Stomach (tissue), 19 donors: ENCODE measurements at places on chromosomes 12 and 14. TPM values are rescaled to one million over a fixed set of nuclear protein-coding genes. Genes with fewer than 3 reads are reported as not detected.

DNA sequence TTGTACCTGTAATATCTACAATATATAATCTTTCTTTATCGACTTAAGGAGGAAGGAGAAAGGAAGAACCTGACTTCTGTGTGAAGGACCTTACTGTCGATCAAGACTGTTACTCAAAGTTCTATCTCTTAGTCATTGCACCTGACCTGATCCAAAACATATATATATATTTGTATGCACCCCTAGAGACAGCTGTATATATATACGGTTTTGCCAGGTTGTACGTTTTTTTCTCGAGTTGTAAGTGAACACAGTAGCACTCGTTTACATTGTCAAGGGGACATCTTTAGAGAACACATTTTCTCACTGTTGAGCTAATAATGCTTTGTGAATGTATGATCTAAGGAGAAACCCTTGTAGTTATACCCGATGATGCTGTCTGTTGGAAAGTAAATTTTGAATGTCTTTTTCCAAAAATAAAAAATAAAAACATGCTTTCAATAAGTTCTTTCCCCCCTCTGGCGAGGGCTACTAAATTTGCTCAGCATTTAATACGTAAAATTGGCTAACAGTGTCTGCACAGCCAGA, 536 bp upstream of the SLC35E3 start:
- peak overlapping the region; percentile 78 for H3K27ac ChIP-seq
- H3K4me1 ChIP-seq, result no peaks in the 10 kb centered on the region
- H3K27me3 ChIP-seq, result no peaks in the 10 kb centered on the region
- no peak for DNase-seq

EXOC3L4 gene
- total RNA-seq, result 55.4 TPM

- H3K27ac ChIP-seq, result no peak overlapping the region
- H3K36me3 ChIP-seq, result peaks cover 97% of the 10 kb centered on the region
- no peak overlapping the region for H3K4me3 ChIP-seq
- no peaks in the 10 kb centered on the region for H3K4me1 ChIP-seq
- H3K27me3 ChIP-seq, result no peaks in the 10 kb centered on the region
Measured at GRCh38 chr12:112450725-112451124, 32.0 kb downstream of the PTPN11 start.

DNA sequence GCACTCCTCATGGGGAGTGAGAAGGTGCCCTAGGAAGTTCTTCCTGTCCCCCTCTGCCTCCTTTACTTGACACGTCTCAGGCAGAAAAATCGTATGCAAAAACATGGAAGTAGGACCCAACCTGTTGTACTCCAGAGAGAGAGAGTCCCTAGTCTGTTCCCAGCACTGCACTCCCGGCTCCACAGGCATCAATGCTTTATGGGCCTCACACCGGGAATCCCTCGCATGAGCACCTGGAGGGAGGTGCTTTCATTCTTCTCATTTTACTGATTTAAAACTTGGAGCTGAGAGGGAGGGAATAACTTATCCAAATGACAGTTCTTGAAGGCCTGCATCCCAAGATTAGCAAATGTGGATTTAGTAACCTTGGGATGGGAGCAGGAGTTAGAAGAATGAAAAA, 1101.4 kb downstream of the BCL11B start:
- H3K4me1 ChIP-seq, result no peaks in the 10 kb centered on the region
- H3K4me3 ChIP-seq, result no peak overlapping the region
- no peaks in the 10 kb centered on the region for H3K36me3 ChIP-seq
- no peak overlapping the region for H3K27ac ChIP-seq
- no peaks in the 10 kb centered on the region for H3K27me3 ChIP-seq
- no peak for DNase-seq

GRCh38 chr14:40229676-40230075, 797.4 kb upstream of the FBXO33 start:
- H3K27ac ChIP-seq, result no peak overlapping the region
- no peaks in the 10 kb centered on the region for H3K36me3 ChIP-seq
- H3K4me1 ChIP-seq, result no peaks in the 10 kb centered on the region
- H3K4me3 ChIP-seq, result no peak overlapping the region

DNA sequence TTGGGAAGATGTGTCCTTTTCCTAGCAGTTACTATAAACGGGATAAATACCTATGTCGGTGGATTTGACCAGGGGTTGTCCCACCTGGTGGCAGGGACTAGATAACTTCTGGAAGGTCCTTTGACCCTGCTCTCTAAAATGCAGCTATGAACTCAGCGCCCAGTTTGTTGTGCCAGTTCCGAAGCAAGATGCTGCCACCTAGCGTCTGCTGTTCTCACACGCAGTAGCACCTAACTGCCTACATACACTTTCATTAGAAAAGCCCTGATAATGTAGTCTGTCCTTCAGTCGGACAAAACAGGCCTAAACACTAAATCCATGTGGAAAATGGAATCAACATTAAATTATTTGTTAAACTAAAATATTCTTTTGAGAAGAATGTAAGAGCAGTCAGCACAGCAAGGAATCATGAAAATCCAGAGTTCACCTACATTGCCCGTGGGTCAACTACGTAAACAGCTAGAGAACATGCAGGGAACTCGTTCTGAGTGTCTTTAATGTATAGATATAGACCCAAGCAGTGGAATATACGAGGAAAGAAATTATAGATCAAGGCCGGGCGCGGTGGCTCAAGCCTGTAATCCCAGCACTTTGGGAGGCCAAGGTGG, 51.1 kb upstream of the CRACR2A start:
- H3K4me3 ChIP-seq, result no peak overlapping the region
- DNase-seq, result peak; percentile 90
- H3K4me1 ChIP-seq, result no peaks in the 10 kb centered on the region
- H3K27me3 ChIP-seq, result no peaks in the 10 kb centered on the region
- H3K36me3 ChIP-seq, result no peaks in the 10 kb centered on the region

DNA sequence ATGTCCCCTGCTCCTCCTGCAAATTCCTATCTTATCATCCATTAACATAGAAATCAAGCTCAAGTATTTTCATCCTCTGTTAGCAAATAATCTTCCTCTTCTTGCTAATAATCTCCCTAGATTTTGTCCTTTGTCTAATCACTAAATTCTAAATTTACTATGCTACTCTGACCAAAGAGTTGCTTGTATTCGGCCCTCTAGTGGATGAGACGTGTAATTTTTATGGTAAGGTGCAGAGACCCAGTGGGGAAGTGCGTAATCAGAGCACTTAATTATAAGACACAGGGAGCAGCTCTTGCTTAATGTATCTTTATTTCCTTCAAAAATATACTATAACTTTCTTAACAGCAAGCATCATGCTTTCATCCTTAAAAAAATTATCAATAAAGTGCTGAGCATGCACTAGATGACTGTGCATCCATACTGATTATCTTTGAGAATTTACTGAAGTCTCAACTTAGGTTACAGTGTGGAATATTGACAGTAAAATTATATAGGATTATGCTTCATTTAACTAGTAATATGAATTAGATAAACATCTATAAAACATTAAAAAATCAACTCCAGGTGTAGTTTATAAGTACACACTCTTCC, 212.6 kb downstream of the SLC16A7 start:
- H3K4me3 ChIP-seq, result no peak overlapping the region
- no peaks in the 10 kb centered on the region for H3K27me3 ChIP-seq
- DNase-seq, result peak; percentile 52
- no peak overlapping the region for H3K27ac ChIP-seq

GPRC5D gene
- not detected for total RNA-seq

GRCh38 chr12:108232565-108232964, 103.5 kb downstream of the WSCD2 start:
- no peak for DNase-seq
- no peaks in the 10 kb centered on the region for H3K4me1 ChIP-seq
- no peaks in the 10 kb centered on the region for H3K36me3 ChIP-seq
- no peaks in the 10 kb centered on the region for H3K27me3 ChIP-seq
- no peak overlapping the region for H3K27ac ChIP-seq
- no peak overlapping the region for H3K4me3 ChIP-seq

GRCh38 chr14:88910386-88910785, 85.9 kb downstream of the TTC8 start:
- DNase-seq, result no peak
- H3K36me3 ChIP-seq, result no peaks in the 10 kb centered on the region
- H3K4me3 ChIP-seq, result no peak overlapping the region
- no peaks in the 10 kb centered on the region for H3K4me1 ChIP-seq
- no peak overlapping the region for H3K27ac ChIP-seq
- H3K27me3 ChIP-seq, result no peaks in the 10 kb centered on the region

EIF2S3B gene
- total RNA-seq, result not detected

GRCh38 chr12:45191239-45191638, 24.7 kb upstream of the ANO6 start:
- no peak overlapping the region for H3K27ac ChIP-seq
- no peaks in the 10 kb centered on the region for H3K27me3 ChIP-seq
- no peaks in the 10 kb centered on the region for H3K36me3 ChIP-seq
- no peak for DNase-seq
